Pancreas (tissue), 10 donors: ENCODE measurements at places on chromosomes 1 and 21. TPM values are rescaled to one million over a fixed set of nuclear protein-coding genes. Genes with fewer than 3 reads are reported as not detected.

GRCh38 chr1:59290193-59290949, 6.5 kb upstream of the FGGY start:
- peak; percentile 58 for DNase-seq
- no peak overlapping the region for H3K27ac ChIP-seq
- no peaks in the 10 kb centered on the region for H3K4me1 ChIP-seq
- no peaks in the 10 kb centered on the region for H3K36me3 ChIP-seq
- H3K27me3 ChIP-seq: no peaks in the 10 kb centered on the region

GRCh38 chr1:35573198-35574124, at the start of gene TFAP2E:
Gene TFAP2E (plus strand): TSS chr1:35573314. CDS start chr1:35573578, 264 bp downstream.
- no peaks in the 10 kb centered on the region for H3K4me1 ChIP-seq
- no peak within 1 kb of the TSS for H3K27ac ChIP-seq
- peak; percentile 88 for DNase-seq
- H3K4me3 ChIP-seq: peak within 1 kb of the TSS; percentile 42

- H3K4me1 ChIP-seq: no peaks in the 10 kb centered on the region
- H3K27ac ChIP-seq: no peak overlapping the region
- H3K4me3 ChIP-seq: no peak overlapping the region
Observed at GRCh38 chr1:53678507-53678906, 60.5 kb downstream of the GLIS1 start.

DNA sequence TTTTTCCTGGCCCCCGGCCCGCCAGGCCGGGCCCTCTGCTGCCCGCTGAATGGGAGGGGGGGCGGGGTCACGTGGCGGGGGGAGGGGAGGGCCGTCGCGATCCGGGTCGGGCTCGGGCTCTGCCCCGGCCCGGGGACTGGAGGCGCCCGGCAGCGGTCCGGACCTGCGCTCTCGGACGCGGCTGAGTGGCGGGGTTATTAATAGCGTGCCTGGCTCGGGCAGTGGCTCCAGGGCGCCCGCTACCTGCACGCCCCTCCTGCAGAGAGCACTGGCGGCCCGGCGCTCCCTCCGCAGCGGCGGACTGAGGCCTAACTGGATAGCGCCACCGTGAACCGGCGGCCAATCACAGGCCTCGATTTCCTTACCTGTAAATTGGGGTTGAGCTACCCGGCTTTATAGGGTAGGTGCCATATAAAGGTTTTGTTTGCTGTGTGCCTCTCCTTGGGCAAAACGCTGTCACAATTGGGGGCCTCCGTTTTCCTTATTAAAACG, 28.1 kb downstream of the AHDC1 start:
- H3K4me1 ChIP-seq: peaks cover 45% of the 10 kb centered on the region
- peak; percentile 79 for DNase-seq
- H3K27me3 ChIP-seq: no peaks in the 10 kb centered on the region

The RNF186 gene
- total RNA-seq: 18.1 TPM

DNA sequence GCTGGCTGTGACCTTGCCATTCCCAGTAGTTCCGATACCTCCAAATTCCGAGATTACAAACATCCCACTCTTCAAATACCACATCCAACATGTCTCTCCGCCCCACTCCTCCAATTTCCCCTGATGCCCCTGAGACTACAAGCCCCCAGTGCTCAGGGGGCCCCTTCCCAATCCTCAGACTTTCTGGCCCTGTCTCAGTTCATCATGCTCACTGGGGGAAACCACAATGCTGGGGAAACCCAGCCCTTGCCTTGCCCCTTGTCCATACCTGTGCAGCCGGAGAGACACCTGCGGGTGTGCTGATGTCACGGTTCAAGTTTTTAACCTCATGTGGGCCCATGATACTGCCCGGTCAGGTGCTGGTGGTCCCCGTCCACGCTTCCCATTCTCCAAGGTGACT, 226.6 kb downstream of the CAMTA1 start:
- H3K4me1 ChIP-seq: peaks cover 15% of the 10 kb centered on the region
- no peak for DNase-seq
- H3K36me3 ChIP-seq: no peaks in the 10 kb centered on the region
- H3K4me3 ChIP-seq: no peak overlapping the region

The OR2L5 gene
- total RNA-seq: not detected

GRCh38 chr1:180031664-180032063, 77.1 kb downstream of the CEP350 start:
- H3K4me1 ChIP-seq: no peaks in the 10 kb centered on the region
- no peak for DNase-seq
- no peaks in the 10 kb centered on the region for H3K27me3 ChIP-seq
- H3K27ac ChIP-seq: no peak overlapping the region

DNA sequence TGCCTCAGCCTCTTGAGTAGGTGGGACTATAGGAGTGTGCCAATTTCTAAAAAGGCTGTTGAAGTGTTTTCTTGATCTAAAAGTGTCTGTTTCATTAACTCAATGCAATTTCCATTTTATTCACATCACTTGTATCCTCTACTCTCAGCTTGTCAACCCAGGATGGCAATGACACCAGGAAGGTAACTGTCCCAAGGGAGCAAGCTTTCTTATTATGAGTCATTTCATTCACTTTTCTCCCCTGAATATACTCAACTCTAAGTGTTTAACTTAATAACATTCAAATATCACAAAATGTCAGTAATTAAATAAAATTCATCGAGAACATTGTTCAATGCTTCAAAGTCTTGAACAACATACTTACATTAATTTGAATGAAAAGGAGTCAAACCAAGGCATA, 22.9 kb upstream of the GFI1 start:
- no peak for DNase-seq
- no peaks in the 10 kb centered on the region for H3K36me3 ChIP-seq
- H3K27ac ChIP-seq: no peak overlapping the region
- H3K27me3 ChIP-seq: no peaks in the 10 kb centered on the region

GRCh38 chr21:15514073-15514946, 215.5 kb upstream of the USP25 start:
- no peaks in the 10 kb centered on the region for H3K36me3 ChIP-seq
- no peaks in the 10 kb centered on the region for H3K4me1 ChIP-seq
- H3K4me3 ChIP-seq: no peak overlapping the region
- H3K27ac ChIP-seq: no peak overlapping the region
- no peaks in the 10 kb centered on the region for H3K27me3 ChIP-seq
- no peak for DNase-seq

- H3K36me3 ChIP-seq: no peaks in the 10 kb centered on the region
- H3K27me3 ChIP-seq: no peaks in the 10 kb centered on the region
- H3K4me1 ChIP-seq: no peaks in the 10 kb centered on the region
Observed at GRCh38 chr1:80827666-80828065, 973.1 kb upstream of the ADGRL2 start.

The SPOCD1 gene
- total RNA-seq: not detected
